ENCODE measurements at places on chromosomes 16 and 17. TPM values are rescaled to one million over a fixed set of nuclear protein-coding genes. Genes with fewer than 3 reads are reported as not detected.
A peak's percentile ranks its signal among the peaks of the same experiment; 100 is the strongest.

Gene ZNF469
- 0.96 TPM for total RNA-seq

Gene IL34
- 2.6 TPM for total RNA-seq

Gene MSRB1
- 36.8 TPM for total RNA-seq

DNA sequence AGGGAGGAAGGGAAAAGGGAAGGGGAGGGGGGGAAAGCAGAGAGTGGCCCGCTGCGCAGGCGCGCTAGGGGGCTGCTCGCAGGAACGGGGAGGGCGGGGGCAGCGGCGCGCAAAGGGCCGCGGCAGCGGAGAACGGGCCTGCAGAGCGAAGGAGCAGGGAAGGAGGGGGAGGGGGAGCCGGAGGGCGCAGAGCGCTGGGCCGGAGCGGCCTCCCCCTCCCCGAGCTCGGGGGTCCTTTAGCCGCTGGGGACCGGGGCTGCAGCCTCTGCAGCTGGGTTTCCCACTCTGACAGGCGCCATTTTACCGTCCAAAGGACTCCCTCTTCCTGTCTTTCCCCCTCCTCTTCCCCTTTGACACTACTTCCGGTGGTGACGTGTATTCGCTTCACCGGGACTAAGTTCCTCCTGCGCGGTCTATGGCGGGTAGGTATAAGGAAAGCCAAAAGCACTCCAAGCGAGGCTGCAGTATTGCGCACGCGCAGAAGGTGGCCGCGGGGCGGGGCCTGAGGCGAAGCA lies at the start of gene CTDNEP1:
Gene CTDNEP1, minus strand, starts transcription at position 74 of the 515 bp plus-strand sequence. CDS start 438 bp downstream, outside the sequence.
- H3K27me3 ChIP-seq = no peaks in the 10 kb centered on the region
- peaks cover 31% of the 10 kb centered on the region for H3K36me3 ChIP-seq
- H3K4me3 ChIP-seq = peak within 1 kb of the TSS; percentile 79
- H3K27ac ChIP-seq = peak within 1 kb of the TSS; percentile 90
- H3K4me1 ChIP-seq = peaks cover 51% of the 10 kb centered on the region

- H3K4me1 ChIP-seq = no peaks in the 10 kb centered on the region
- ATAC-seq = no peak
- H3K27ac ChIP-seq = no peak overlapping the region
- H3K36me3 ChIP-seq = no peaks in the 10 kb centered on the region
- no peak overlapping the region for H3K4me3 ChIP-seq
Observed at GRCh38 chr17:33303254-33303653, 10.2 kb upstream of the ASIC2 start.

DNA sequence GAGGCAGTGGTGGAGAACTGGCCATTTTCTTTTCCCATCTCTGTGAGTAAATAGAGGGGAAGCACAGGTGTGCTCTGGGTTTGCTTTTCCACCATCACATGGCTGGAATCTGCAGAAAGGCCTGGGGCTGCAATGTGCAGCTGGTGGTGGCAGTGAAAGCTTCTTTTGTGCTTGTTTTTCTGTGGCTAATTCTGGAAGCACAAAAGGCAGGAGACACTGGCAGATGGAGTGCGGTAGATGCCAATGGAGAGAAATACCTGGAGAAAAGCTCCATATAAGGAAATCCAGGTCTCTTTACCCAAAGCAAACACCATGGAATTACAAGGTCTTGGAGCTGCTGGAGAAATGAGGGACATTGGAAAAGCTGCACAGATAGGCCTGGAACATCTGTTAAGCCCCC lies 146.9 kb downstream of the HAPSTR1 start:
- no peaks in the 10 kb centered on the region for H3K4me1 ChIP-seq
- no peaks in the 10 kb centered on the region for H3K27me3 ChIP-seq
- H3K27ac ChIP-seq = no peak overlapping the region
- H3K4me3 ChIP-seq = no peak overlapping the region

DNA sequence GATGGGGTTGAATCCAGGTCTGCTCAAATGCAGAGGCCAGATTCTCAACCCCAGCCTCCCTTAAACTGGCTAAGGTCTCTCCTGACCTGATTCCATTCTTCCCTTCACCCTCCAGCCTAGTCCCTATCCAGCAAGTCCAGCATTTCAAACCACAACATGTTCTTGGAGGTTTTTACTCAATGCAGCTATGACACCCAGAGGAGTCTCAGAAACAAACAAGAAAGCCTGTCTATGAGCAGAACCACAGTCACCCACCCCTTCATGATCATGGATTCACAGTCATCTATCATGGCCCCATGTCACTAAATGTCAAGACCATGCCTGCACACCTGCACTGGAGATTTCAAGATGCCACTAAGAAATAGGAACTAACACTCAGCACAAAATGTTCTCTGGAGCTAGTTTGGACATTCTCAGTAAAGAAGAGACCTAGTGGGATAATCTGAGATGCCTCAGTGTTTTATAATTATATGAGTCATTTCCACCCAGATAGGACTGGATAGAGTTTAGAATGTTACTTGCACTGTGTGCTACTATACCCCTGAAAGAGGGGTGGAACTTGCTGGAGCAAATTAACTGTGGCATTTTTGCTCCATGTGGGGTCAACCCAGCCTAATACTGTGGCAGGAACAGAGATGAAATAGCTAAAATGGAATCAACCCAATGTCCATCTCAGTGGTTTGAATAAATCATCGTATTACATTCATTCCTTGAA lies 9.5 kb upstream of the METTL22 start:
- no peaks in the 10 kb centered on the region for H3K36me3 ChIP-seq
- H3K4me3 ChIP-seq = no peak overlapping the region
- no peak for ATAC-seq
